Activated T-helper 2 cell treated with anti-CD3 and anti-CD28 coated beads, Interferon-gamma antibody, Interleukin-2, Interleukin-4, amounts not matched to agents 10 μg/mL and 5 μg/mL and 100 μg/mL, durations not matched to agents 14 hours and 24 hours and 36 hours (primary cell): ENCODE measurements at places on chromosomes 1 and 21. TPM values are rescaled to one million over a fixed set of nuclear protein-coding genes. Genes with fewer than 3 reads are reported as not detected.

DNA sequence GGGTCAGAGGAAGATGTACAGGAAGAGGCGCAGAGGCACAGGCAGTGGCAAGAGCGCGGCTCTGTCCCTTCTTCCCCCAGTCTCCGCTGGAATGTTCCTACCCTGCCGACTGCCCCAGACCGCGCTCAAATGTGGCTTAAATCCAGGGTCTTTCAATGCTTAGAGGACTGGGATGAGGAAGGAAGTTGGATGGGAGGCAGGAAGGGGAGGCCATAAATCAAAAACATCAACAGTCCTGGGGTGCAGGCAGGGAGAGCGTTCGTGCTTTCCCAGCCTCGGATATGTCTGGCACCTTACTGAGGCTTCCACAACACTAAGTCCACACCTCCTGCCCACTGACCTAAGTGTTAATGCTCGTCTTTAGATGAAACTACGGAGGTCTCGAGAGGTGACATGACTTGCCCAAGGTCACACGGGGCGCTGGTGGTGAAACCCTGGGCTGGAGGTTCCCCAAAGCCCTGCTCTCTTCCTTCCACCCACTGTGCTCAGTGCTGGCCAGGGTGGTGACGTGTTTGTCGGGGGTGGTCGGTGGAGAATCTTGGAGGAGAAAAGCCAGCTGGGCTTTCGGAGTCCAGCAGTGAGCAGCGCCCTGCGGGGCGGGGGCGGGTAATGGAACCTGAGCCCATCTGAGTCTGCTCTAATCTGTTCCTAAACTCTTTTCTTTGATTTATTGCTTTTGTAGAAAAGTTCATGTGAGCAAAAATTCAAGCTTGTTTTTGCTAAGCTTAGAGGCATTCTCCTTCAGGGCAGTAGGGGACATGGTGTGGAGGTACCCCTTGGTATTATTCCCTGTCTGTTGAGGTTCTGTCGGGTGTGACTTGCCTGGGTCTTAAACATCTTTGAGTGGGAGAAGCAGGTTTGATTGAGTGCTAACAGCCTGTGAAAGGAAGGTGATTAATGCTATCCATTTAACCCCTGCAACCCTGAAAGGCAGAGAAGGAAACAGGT is 708 bp downstream of the CDA start:
- peaks cover 9% of the 10 kb centered on the region for H3K4me1 ChIP-seq
- H3K27ac ChIP-seq = no peak overlapping the region
- no peak for DNase-seq
- H3K36me3 ChIP-seq = no peaks in the 10 kb centered on the region
- H3K4me3 ChIP-seq = no peak overlapping the region

GRCh38 chr1:42264511-42265190 is 70.4 kb downstream of the FOXJ3 start:
- no peak for DNase-seq
- H3K4me3 ChIP-seq = no peak overlapping the region
- peaks cover 41% of the 10 kb centered on the region for H3K36me3 ChIP-seq
- no peak overlapping the region for H3K27ac ChIP-seq
- no peaks in the 10 kb centered on the region for H3K27me3 ChIP-seq
- peaks cover 22% of the 10 kb centered on the region for H3K4me1 ChIP-seq

Gene CHI3L2
- 1.3 and 1.8 TPM in 2 replicates for total RNA-seq

Gene C1orf141
- not detected in 2 replicates for total RNA-seq

Gene MAEL
- not detected in 2 replicates for total RNA-seq
